T-cell (primary cell): ENCODE measurements at places on chromosomes 3 and 15. TPM values are rescaled to one million over a fixed set of nuclear protein-coding genes. Genes with fewer than 3 reads are reported as not detected.

Gene SOX14
- not detected for total RNA-seq

Gene COLQ
- 11.4 TPM for total RNA-seq

Gene CDHR4
- total RNA-seq: not detected

Gene TGM5
- total RNA-seq: not detected

Gene CCDC51
- total RNA-seq: 5.0 TPM

Gene SPRED1
- total RNA-seq: 0.39 TPM

Gene RNF123
- total RNA-seq: 48.6 TPM

Gene MKRN2OS
- total RNA-seq: not detected

Gene FOXL2
- total RNA-seq: not detected

Gene NKIRAS1
- 3.3 TPM for total RNA-seq

Gene GPR62
- total RNA-seq: not detected

Gene ZIC1
- total RNA-seq: not detected

Gene DPPA2
- not detected for total RNA-seq

Gene GOLGA8G
- 0.46 TPM for total RNA-seq

Gene GNAT1
- total RNA-seq: not detected

Gene GATA2
- total RNA-seq: 4.6 TPM

Gene LRRC28
- 16.5 TPM for total RNA-seq

Gene MST1R
- 1.6 TPM for total RNA-seq

Gene BSN
- 0.35 TPM for total RNA-seq

Gene ASB14
- total RNA-seq: not detected

Gene ADGRG7
- not detected for total RNA-seq

Gene GOLGA8J
- total RNA-seq: not detected

Gene NAA50
- total RNA-seq: 49.0 TPM

Gene ISLR
- not detected for total RNA-seq

Gene ZIC4
- not detected for total RNA-seq

Gene MESP2
- not detected for total RNA-seq

Gene ATP13A5
- total RNA-seq: not detected

Gene CD200
- total RNA-seq: 2.2 TPM

Gene SIDT1
- 74.2 TPM for total RNA-seq

Gene ZDHHC3
- 44.5 TPM for total RNA-seq

Gene SERINC4
- total RNA-seq: not detected

Gene TOMM70
- total RNA-seq: 33.6 TPM

Gene PCSK6
- total RNA-seq: 1.1 TPM

Gene SLC38A3
- 0.98 TPM for total RNA-seq
